ENCODE measurements at places on chromosomes 3 and 15. TPM values are rescaled to one million over a fixed set of nuclear protein-coding genes. Genes with fewer than 3 reads are reported as not detected.

CTXN2 gene
- total RNA-seq: not detected

ALAS1 gene
- 44.6 TPM for total RNA-seq

LRRC2 gene
- under 0.01 TPM for total RNA-seq

TIMP4 gene
- 11.3 TPM for total RNA-seq

GOLGA6A gene
- total RNA-seq: not detected

SORD gene
- 30.8 TPM for total RNA-seq

GPR149 gene
- total RNA-seq: not detected

CLDN16 gene
- total RNA-seq: not detected

KBTBD12 gene
- total RNA-seq: not detected

CELF6 gene
- not detected for total RNA-seq

MKRN3 gene
- under 0.01 TPM for total RNA-seq

HOMER2 gene
- 0.50 TPM for total RNA-seq

TRANK1 gene
- total RNA-seq: 3.4 TPM

GOLGA8T gene
- total RNA-seq: not detected

FBXL22 gene
- 0.15 TPM for total RNA-seq

WDR53 gene
- 7.2 TPM for total RNA-seq

ZNF385D gene
- 1.3 TPM for total RNA-seq

CISH gene
- 2.1 TPM for total RNA-seq

GRIP2 gene
- total RNA-seq: not detected

CPN2 gene
- not detected for total RNA-seq

RAF1 gene
- total RNA-seq: 75.8 TPM

All from bronchus fibroblast of lung (primary cell).